Astrocyte (in vitro differentiated cells and primary cell): ENCODE measurements at places on chromosomes 3 and 15.

DNA sequence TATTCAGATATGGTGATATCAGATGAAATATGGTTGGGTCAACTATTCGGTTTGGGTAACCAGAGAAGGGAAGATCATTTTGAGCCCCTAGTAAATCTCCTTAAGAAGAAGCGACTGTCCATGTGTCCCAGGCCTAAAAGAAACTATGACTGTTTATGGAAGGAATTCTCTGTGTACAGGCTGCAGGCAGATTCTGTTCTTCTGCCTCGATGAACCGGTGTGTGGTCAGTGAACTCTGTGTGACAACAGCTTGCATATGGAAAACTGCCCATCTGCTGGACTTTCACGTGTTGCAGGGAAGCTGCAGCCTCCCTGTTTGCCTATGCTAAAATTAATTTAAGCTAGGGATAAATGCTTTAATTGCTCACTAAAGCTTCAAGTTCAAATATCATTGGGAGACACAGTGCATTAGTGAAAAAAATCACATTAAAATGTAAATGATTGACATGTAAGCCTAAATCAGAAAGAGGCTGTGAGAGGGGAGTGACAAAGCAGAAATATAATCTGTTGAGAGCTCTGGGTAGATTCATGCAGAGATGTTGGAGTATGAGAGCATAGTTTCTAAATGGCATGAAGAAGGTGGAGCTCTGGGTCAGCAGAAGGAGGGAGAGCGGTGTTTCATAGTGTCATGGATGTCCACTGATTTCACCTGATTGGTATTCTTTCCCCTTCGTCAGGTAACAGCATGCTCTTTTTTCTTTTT, 65.4 kb upstream of the PFN2 start:
- no peak for DNase-seq

GRCh38 chr3:105235221-105235620, 131.5 kb upstream of the ALCAM start:
- DNase-seq: no peak

DNA sequence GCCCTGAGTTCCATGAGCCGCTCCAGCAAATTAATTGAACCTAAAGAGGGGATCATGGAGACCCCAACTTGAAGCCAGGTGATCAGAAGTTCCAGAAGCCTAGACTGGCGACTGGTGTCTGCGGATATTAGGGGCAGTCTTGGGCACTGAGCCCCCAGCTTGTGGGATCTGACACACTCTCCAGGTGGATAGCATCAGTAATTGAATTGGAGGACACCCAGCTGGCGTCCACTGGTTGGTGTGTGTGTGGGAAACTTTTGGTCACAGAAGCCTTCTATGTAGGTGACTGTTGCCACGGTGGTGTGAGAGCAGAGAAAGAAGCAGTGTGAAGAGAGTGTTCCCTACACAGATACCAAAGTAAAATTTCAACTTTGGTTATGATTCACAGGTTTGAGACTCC, 106.0 kb upstream of the ADPGK start:
- no peak for DNase-seq

DNA sequence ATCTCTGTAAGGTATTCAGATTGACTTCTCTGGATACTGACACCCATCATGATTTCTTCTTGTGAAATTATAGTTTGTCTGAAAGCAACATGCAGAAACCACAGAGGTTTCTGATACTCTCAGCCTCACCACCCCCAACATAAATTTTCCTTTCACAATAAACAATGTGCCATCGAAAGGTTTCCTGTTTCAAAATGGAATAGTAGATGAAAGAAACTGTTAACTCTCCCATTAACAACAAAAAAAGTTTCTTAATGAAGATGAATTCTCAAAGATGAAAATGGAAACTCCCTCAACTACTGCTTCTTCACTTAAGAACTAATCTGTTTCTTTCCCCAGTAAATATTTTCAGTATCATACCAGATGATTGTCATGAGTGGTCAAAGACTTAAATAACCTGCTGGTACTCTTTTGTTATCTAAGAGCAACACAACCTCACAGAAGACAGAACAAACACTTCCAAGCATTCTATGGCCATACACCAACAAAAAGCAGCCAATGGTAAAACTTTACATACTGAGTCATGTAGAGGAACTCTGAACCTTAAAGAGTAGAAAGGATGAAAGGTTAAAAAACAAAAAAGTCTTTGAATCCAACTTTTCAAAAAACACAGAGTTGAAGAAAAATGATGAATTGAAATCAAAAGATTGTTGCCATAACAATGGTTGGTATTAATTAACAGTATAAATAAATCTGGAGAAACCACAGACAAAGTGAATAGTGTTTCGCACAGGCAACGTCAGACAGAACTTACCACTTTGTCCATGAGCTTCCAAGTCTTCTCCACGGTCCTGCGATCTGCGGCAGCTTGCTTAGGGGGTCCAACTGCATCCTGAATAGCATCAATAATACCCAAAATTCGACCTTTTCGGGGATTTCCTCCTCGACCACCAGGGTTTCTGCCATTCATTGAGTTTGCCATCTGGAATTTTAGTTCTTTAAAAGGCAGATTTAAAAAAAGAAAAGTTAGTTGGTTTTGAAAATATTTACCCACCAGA, 1.9 kb downstream of the CBLB start:
- DNase-seq: peak; percentile 56

GRCh38 chr15:98160236-98160635, 199.7 kb downstream of the ARRDC4 start:
- DNase-seq: no peak

DNA sequence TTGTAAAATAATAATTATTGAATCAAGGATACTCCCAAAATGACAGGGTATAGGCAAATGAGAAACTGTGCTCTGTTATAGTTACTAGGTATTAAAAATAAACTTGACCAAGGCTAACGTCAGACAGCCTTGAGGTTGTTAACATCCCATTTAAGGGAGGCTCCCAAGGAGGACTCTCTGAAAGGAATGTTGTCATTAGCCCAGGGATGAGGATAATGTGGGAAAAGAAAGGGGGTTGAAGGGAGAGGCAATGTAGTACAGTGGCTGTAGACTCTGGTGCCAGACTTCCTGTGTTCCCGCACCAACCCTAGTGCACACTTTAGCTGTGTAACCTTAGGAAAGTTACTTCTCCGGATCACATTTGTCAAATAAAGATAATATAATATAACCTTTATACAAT, 47.0 kb upstream of the RARB start:
- no peak for DNase-seq

GRCh38 chr15:93111451-93111850, 22.4 kb upstream of the RGMA start:
- no peak for DNase-seq

- DNase-seq: no peak
Measured at GRCh38 chr3:73378207-73378606, 246.5 kb downstream of the PDZRN3 start.

DNA sequence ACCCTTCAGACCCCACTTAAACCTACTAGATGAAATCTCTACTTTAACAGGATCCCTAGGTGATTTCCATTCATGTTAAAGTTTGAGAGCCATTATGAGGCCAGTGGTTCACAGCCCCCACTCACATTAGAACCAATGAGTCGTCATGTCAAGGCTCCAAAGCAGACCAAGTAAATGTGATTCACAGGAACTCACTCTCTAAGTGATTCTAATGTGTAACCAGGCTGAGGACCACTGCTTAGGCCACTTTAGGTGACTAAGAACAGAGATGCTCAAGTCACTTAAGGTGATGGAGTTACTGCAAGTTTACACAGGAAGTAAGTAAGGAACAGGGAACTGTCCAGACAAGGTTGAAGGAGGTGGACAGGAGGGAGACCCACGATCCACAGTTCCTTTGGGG, 7.7 kb downstream of the GALNT15 start:
- DNase-seq: peak; percentile 40

DNA sequence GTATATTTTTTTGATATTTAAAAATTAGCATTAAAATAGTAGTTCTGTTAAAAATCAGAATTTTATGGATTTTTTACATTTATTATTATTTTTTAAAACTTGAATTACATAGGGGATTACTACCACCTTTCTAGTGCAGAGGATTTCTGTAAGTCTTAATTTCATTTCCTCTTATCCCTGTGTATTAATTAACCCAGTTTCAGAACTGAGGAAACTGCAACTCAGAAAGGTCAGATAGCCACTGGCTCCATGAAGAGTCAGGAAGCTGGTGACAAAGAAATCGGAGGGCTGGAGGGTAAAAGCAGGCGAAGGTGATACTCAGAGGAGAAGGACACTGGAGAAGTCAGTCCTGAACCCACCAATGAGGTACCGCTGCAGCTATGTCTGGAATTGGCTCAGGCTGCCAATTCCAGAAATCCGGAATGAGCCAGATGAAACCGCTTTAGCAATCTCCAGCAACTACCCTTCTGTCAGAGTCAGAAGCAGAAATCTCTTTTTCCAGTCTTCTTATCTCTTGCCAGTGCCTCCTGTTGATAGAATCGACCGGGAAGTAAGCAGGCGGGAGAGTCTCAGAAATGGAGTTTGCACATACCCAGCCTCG, 308.5 kb downstream of the SV2B start:
- DNase-seq: peak; percentile 38

GRCh38 chr3:50339485-50340146, 1.0 kb downstream of the RASSF1 start:
- DNase-seq: no peak

GRCh38 chr15:71679793-71680353, 130.5 kb upstream of the NR2E3 start:
- peak; percentile 59 for DNase-seq

GRCh38 chr15:37880009-37880834, 54.2 kb upstream of the TMCO5A start:
- DNase-seq: peak; percentile 82

- DNase-seq: no peak
Measured at GRCh38 chr3:134258761-134259347, 8.2 kb upstream of the RYK start.

DNA sequence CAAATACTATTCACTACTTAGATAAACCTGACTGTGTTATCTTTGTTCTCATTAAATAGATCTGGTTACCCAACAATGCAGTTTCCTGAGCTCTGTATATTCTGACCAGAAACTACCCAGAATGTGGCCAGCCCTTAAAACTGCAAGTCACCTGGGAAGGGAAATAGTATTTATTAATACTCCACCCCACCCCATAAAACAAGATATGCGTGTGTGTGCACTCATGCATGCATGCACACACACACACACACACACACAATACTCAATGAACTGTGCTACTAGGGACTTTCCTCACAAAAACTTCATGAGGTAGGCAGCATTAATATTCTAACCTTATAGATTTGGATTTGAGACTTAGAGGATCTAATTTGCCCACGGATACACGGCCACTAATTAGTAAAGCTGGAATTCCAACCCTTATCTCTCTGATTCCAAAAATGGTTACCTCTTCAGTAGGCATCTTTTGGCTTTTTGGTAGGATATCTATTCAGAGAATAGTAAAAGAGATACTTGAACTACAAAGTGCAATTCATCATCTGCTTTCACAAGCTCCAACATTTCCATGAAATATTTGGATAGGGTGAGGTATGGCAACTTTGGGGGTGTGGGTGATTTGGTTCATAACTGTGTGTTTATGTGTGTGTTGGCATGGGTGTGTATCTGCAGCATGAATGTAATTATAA, 197.0 kb upstream of the CFAP20DC start:
- peak; percentile 45 for DNase-seq

DNA sequence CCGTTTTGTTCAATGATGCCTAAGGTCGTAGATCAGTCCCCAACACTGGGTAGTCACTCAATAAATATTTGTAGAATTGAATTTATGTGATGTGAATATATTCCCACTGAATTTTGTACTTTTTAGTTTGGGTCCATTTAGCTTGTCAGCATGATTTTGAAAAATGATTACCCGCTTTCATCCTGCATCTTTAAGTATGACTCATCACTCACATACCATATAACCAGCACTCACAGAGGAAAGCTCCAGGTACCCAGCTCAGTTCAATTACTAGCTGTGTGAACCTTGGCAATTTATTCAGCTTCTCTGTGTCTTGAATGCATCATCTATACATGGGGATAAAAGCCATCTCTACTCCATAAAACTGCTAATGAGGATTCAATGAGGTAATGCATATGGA, 2.2 kb upstream of the MLF1 start:
- peak; percentile 18 for DNase-seq

- DNase-seq: no peak
Measured at GRCh38 chr15:52291204-52291603, 4.4 kb downstream of the MYO5C start.

- no peak for DNase-seq
Measured at GRCh38 chr3:32885283-32885901, 66.1 kb upstream of the CCR4 start.

DNA sequence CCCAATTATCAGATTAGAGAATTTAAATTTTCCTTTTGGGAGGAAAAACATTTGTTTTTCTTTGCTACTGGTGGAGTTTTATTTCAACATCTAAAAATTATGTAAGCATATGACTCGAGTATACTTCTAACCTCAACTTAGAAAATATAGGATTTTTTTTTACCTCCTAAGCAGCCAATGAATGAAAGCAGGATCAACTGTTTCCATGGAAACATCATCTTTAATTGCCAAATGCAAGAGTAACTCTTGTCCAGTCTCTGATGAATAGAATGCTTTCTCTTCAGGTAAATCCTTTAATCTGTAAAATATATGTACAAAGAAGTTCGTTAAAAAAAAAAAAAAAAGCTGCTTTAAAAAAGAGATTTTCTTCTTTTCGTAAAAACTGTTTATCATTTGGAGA, 93.6 kb downstream of the CNTN3 start:
- DNase-seq: no peak

- DNase-seq: peak; percentile 6
Measured at GRCh38 chr3:196837819-196838420, 29.8 kb upstream of the SENP5 start.

- DNase-seq: no peak
Measured at GRCh38 chr3:184203526-184203925, 17.5 kb downstream of the ABCF3 start.

DNA sequence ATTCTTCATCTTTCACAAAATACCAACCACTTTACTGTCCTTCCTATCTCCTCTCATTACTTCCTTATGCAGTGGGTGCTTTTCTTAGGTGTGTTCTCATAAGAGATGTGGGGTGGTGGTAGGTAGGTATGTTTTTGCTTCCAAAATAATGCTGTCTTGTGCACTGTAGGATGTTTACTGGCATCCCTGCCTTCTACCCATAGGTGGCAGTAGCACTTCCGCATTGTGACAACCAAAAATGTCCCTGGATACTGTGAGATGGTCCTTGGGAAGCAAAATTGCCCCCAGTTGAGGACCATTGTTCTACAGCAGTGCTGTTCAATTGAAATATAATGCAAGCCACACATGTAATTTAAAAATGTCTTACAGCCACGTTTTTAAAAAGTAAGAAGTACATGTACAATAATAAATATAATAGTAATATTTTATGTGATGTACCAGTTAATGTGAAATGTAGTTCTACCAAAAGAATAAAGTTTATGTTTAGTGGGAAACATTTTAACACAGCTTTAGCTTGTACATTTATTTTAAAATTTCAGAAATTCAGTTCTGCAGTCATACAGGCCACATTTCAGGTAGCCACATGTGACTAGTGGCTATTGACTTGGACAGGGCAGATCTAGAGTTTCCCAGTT, 75.2 kb downstream of the NEO1 start:
- peak; percentile 3 for DNase-seq

GRCh38 chr3:188876370-188876769, 295.4 kb upstream of the TPRG1 start:
- DNase-seq: no peak
